Activated CD8-positive, alpha-beta memory T cell treated with anti-CD3 and anti-CD28 coated beads, Interleukin-2, amount 50 U/mL, for 4 hours (primary cell): ENCODE measurements at places on chromosomes 4 and X.

- no peak for DNase-seq
Observed at GRCh38 chr4:5865896-5866599, 26.8 kb downstream of the CRMP1 start.

DNA sequence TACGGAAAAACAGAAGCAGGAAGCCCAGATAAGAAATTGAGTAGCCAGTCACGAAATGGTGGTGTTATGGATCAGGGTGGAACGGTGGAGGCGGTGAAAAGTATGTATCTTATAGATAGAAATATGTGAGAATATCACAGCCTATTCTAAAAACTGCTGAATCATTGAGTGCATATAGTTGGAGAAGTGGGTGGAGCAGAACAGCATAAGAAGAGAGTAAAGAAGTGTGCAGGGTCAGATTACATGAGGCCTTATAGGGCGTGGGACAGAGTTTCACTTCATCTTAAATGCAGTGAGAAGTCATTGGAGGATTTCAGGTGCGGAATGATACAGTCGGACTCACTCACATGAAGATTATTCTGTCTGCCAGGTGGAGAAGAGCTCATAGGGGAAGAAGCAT, 293.1 kb downstream of the TRIML1 start:
- DNase-seq: no peak

DNA sequence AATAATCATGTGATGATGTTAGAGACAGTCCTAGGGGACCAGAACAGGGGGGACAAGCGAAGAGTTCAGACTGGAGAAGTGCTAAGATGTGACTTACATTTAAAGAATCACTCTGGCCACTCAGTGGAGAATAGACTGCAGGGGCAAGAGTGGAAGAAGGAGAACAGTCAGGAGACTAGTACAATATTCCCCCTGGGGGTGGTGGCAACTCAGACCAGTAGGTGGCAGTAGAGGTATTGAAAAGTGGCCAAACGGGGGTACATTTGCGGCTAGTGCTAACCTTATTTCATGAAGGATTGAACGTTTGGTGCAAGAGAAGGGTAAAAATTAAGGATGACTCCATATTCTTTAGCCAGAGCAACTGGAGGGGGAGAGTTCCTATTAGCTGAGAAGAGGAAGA, 2.7 kb upstream of the BMX start:
- DNase-seq: peak; percentile 55

DNA sequence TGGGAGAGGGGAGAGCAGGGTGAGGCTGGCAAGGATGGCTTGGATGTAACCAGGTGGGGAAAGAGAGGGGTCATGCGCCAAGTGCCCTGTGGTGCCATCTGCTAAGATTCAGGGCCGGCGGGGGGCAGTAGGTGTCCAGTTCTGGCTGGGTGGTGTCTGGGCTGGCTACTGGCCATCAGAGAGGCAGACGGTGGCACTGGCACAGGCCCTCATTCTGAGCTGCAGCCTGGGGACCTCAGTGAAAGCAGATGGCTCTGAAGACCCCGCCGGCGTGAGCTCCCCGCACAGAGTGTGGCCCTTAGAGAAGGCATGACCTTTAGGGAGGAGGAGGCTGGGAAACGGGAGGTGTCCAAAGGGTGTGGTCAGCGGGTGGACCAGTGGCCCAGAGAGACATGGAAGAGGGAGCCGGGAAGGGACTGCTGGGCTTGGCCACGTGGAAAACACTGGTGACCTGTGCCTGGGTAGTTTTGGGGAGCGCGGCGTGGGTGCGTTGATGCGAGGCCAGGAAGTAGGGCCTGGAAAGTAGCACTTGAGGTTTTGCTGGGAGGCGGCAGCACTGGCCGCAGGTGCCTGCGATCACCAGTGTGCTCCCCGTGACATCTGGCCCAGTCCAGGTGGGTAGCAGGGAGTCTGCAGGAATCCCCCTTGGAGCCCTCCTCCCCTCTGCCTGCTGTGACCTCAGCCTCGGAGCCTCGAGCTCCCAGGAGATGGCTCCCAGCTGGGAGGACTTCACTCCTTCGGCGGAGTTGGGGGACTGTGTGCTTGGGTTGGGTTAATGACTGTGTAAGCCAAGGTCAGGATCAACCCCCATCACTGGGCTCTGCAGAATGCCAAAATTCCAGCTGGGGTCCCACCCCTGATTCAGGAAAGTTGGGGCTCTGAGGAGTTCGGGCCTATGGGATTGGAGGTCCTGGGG, 9.3 kb upstream of the SH3TC1 start:
- DNase-seq: no peak

- DNase-seq: no peak
Observed at GRCh38 chr4:8726344-8726851, 133.8 kb downstream of the CPZ start.
